NAMALWA (cell line): ENCODE measurements at places on chromosomes 4 and X.

GRCh38 chr4:159765382-159765781, 662.5 kb downstream of the RAPGEF2 start:
- no peak for DNase-seq

- no peak for DNase-seq
These were observed 176.8 kb upstream of the GLRA2 start for GRCh38 chrX:14352511-14352910.

DNA sequence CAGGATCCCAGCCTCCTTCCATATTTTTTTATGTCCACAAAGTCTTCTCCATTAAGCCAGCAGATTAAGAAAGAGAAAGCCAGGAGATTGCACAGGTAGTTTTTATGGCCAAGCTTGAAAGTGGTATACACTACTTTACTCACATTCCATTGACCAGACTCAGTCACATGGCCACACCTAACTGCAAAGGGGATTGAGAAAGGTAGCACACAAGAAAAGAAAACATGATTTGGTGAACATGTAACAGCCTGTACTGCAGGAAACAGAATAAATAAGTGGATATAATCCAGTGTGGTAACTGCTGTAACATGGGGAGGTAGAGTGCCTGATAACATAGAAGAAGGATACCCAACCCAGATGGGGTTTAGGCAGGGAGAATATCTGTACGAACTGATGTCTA, 43.9 kb downstream of the HOPX start:
- DNase-seq: no peak

DNA sequence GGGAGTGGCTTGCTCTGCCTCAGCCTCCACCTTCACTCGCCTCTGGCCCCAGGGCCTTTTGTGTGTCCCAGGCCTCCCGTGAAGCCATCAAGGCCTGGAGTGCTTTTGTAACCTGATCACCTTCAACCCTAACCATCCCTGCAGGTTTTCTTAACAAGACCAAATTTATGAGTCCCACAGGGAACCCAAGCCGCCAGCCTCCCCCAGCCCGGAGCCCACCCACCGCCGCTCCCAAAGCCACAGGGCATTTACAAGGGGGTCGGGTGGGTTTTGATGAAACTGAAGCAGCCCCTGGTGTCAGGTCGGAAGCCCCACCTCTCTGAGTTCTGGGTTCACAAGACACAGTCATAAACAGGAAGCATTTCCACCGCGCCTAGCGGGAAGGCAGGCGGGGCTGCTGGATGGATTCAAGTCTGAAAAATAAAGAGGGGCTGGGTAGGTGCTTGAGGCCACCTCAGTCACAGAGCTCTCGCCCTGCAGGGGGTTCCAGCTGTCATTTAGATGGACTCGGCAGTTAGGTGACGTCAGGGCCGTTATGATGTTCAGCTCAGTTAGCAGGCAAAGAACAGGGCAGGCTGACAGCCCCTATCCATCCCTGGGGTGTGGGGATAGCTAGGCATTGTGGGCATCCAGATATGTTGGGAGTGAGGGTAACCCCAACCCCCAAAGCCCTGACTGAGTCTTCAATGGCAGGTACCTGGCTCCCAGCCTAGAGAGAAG, 128.5 kb downstream of the BCOR start:
- no peak for DNase-seq

GRCh38 chrX:85303544-85303943, 59.8 kb downstream of the ZNF711 start:
- DNase-seq: peak; percentile 31

DNA sequence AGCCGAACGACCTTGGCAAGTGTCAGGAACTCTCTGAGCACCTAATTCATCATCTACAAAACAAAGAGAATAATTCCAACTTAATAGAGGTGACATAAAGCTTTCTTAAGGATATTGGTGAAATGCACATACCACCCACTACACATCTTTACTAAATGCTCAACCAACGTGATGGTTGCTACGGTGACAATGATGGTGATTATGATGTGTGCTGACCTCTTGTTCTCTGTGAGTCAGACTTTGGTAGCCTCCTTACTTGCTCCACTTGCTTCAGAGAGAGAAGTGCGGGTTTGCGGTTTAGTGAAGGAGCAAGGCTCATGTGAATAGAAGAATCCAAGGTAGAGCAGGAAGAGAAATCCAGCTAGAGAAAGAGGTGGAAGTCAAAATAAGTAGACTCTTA, 52.8 kb upstream of the CLNK start:
- DNase-seq: no peak

DNA sequence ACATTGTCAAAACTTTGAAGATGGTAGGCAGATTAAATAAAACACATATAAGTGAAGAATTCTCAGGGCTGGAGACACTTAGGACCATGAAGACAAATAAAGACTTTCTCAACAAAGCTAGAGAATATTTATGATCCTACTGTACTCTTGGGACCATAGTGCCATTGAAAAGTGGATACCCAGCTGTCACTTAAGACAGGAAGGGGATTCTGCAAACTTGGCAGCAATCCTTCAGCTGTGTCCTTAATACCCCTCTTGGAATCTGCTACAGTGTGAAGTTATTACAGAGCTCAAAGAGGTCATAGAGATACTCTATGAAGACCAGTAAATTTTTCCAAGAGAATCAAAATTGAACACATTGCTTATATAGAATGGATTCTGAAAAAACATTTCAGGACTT, 24.3 kb downstream of the PDE5A start:
- DNase-seq: no peak

- peak; percentile 42 for DNase-seq
These were observed 11.4 kb downstream of the BANK1 start for GRCh38 chr4:101801958-101802357.

DNA sequence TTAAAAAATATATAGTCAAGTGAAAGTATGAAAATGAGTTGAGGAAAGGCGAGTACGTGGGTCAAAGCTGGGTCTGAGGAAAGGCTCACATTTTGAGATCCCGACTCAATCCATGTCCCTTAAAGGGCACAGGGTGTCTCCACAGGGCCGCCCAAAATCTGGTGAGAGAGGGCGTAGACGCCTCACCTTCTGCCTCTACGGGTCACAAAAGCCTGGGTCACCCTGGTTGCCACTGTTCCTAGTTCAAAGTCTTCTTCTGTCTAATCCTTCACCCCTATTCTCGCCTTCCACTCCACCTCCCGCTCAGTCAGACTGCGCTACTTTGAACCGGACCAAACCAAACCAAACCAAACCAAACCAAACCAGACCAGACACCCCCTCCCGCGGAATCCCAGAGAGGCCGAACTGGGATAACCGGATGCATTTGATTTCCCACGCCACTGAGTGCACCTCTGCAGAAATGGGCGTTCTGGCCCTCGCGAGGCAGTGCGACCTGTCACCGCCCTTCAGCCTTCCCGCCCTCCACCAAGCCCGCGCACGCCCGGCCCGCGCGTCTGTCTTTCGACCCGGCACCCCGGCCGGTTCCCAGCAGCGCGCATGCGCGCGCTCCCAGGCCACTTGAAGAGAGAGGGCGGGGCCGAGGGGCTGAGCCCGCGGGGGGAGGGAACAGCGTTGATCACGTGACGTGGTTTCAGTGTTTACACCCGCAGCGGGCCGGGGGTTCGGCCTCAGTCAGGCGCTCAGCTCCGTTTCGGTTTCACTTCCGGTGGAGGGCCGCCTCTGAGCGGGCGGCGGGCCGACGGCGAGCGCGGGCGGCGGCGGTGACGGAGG, at the start of gene FMR1:
TSS of gene FMR1 (plus strand) at position 728 of the 831 bp plus-strand sequence. CDS start 261 bp downstream, outside the sequence.
- peak; percentile 94 for DNase-seq
